ENCODE measurements at places on chromosomes 7 and 10.

- H3K36me3 ChIP-seq = no peaks in the 10 kb centered on the region
- H3K27me3 ChIP-seq = no peaks in the 10 kb centered on the region
- no peak for DNase-seq
- H3K4me3 ChIP-seq = no peak overlapping the region
Observed at GRCh38 chr10:79222186-79222585, 125.1 kb upstream of the PPIF start.

DNA sequence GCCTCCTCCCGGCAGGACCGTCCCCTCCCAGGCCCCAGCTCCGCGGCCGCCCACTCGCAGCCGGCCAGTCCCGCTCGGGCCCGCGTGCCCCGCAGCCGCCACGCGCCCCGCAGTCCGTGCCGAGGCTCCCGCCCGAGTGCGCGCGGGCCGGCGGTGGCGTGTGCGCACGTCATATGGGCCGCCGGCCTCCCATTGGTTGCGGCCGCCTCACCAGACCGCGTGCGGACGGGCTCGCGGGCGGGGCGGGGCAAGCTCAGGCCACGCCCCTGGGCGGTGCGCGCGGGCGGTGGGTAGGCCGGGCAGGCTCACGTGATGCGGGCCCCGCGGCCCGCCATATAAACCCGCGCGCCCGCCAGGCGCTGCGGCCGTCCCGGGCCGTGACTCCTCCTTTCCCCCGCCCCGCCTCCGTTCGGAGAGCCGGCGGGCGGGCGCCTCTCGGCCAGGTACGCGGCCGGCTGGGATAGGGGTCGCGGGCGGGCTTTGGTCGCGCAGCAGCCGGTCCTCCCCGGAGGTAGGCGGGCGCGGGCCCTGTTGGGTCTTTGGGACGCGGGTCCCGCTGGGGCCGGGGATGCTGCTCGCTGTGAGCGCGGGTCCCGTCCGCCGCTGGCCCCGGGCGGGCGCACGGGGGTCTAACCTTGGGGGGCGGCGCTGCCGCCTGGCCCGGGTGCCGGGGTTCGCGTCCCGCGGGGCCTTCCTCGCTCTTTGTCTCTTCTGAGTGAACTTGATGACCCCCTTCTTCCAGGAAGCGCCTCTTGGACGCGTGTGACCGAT lies at the start of gene INSIG1:
TSS of gene INSIG1 (plus strand) at position 362 of the 771 bp plus-strand sequence. CDS start at position 770, 408 bp downstream.
- H3K4me3 ChIP-seq = peak within 1 kb of the TSS; percentile 93
- no peaks in the 10 kb centered on the region for H3K4me1 ChIP-seq
- peak; percentile 84 for DNase-seq
- H3K27ac ChIP-seq = peak within 1 kb of the TSS; percentile 97

DNA sequence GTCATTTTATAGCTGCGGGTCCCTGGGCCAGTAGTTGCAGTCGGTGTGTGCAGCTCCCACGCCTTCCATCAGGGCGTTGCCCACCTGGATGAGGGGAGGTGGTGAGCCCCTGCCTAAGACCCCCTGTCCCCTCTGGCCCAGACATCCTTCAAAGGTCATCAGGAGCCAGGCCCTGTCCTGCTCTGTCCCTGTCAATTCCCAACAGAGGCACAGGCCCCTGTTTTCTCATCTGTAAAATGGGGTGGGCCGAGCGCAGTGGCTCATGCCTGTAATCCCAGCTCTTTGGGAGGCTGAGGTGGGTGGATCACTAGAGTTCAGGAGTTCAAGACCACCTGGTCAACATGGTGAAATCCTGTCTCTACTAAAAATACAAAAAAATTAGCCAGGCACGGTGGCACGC lies 128.5 kb upstream of the TNRC18 start:
- H3K27me3 ChIP-seq = no peaks in the 10 kb centered on the region
- DNase-seq = no peak
- no peaks in the 10 kb centered on the region for H3K4me1 ChIP-seq
- no peak overlapping the region for H3K27ac ChIP-seq
- H3K4me3 ChIP-seq = no peak overlapping the region
- H3K36me3 ChIP-seq = no peaks in the 10 kb centered on the region

GRCh38 chr7:34260279-34260678 lies 354.9 kb downstream of the BMPER start:
- DNase-seq = no peak
- no peaks in the 10 kb centered on the region for H3K36me3 ChIP-seq
- no peaks in the 10 kb centered on the region for H3K27me3 ChIP-seq
- H3K27ac ChIP-seq = no peak overlapping the region
- no peaks in the 10 kb centered on the region for H3K4me1 ChIP-seq
- H3K4me3 ChIP-seq = no peak overlapping the region

- H3K27me3 ChIP-seq = no peaks in the 10 kb centered on the region
- H3K4me3 ChIP-seq = no peak overlapping the region
- no peak for DNase-seq
Observed at GRCh38 chr7:131456338-131456737, 100.1 kb downstream of the PODXL start.

GRCh38 chr7:28082071-28082470 lies 98.5 kb downstream of the JAZF1 start:
- H3K27ac ChIP-seq = no peak overlapping the region
- H3K4me3 ChIP-seq = no peak overlapping the region
- no peak for DNase-seq
- no peaks in the 10 kb centered on the region for H3K36me3 ChIP-seq
- H3K4me1 ChIP-seq = peaks cover 4% of the 10 kb centered on the region

DNA sequence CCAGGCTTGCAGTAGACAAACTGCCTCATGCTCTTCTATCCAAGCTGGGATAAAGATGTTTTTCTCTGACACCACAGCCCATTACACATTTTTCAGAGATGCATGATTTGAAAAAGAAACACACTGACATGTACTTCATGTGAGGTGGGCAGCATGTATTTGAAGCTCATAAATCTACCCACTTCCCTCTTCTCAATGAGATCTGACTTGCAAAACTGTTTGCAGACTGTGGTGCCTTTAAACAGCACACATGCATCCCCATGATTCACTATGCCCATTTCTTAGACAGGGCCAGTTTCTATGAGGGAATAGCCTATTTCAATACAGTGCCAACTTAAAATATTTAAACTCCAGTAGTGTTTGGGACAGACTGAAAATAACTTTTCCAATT lies 109.8 kb downstream of the GLI3 start:
- H3K4me3 ChIP-seq = no peak overlapping the region
- H3K36me3 ChIP-seq = no peaks in the 10 kb centered on the region
- no peaks in the 10 kb centered on the region for H3K27me3 ChIP-seq
- no peak for DNase-seq
- no peaks in the 10 kb centered on the region for H3K4me1 ChIP-seq

GRCh38 chr10:88270871-88271713 lies 312.0 kb downstream of the RNLS start:
- H3K4me3 ChIP-seq = no peak overlapping the region
- no peak overlapping the region for H3K27ac ChIP-seq
- H3K4me1 ChIP-seq = no peaks in the 10 kb centered on the region
- no peak for DNase-seq
- H3K36me3 ChIP-seq = no peaks in the 10 kb centered on the region

All from tibial nerve (tissue), 4 donors.